ENCODE measurements at places on chromosomes 5 and 9. TPM values are rescaled to one million over a fixed set of nuclear protein-coding genes. Genes with fewer than 3 reads are reported as not detected.

PCSK5 gene
- total RNA-seq = not detected

GRCh38 chr5:24110004-24110615, 534.7 kb downstream of the CDH10 start:
- H3K4me3 ChIP-seq = no peak overlapping the region
- H3K36me3 ChIP-seq = no peaks in the 10 kb centered on the region
- no peak overlapping the region for H3K27ac ChIP-seq
- H3K27me3 ChIP-seq = no peaks in the 10 kb centered on the region

NR6A1 gene
- 0.77 TPM for total RNA-seq

DNA sequence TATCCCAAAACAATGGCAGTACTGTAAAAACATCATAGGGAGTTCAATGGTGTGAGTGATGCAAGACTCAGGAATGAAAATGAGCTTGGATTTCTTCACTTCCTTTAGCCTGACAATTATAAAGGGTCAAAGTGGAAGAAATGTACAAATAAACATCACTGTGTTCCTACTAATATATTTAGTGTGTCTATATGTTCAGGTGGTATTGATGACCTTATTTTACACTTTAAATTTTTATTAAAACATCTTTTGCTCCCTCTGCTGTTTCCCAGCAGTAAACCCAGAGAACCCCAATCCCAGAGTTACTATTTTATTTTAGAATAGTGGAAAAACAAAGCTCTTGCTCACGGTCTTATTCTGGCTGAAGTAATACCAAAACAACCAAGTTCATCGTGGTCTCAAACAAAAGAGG, 2.0 kb downstream of the LOX start:
- no peak for DNase-seq
- H3K4me3 ChIP-seq = no peak overlapping the region
- no peaks in the 10 kb centered on the region for H3K36me3 ChIP-seq
- no peak overlapping the region for H3K27ac ChIP-seq

WDR38 gene
- total RNA-seq = not detected

DNA sequence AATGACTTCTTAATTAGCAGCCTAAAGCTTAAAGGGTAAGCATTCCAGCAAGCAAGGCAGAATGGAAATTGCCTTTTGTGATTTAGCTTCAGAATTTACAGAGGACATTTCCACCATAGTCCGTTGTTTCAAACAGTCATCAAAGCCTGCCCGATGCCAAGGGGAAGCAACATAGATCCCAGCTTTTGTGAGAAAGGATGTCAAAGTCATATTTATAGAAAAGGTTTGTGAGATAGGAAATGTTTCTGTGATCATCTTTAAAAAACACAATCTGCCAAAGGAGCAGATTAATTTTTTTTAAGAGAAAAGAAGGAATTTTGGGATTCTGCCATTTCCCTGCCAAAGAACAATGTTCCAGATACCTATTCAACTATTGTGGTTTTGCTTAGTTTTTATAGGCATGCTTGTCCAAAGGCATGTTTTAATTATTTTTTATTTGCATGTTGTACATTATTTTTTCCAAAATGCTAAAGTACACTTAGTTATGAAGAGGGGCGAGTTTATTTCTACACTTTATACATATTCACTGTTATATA, 346.9 kb downstream of the ZNF608 start:
- H3K27ac ChIP-seq = no peak overlapping the region
- DNase-seq = no peak
- no peaks in the 10 kb centered on the region for H3K36me3 ChIP-seq
- H3K27me3 ChIP-seq = no peaks in the 10 kb centered on the region
- peaks cover 7% of the 10 kb centered on the region for H3K4me1 ChIP-seq

HTR1A gene
- total RNA-seq = not detected

Measured in PC-3 (cell line).